Aorta (tissue), 5 donors: ENCODE measurements at places on chromosomes 5 and 9. TPM values are rescaled to one million over a fixed set of nuclear protein-coding genes. Genes with fewer than 3 reads are reported as not detected.

The TEX10 gene
- 10.6 TPM for total RNA-seq

DNA sequence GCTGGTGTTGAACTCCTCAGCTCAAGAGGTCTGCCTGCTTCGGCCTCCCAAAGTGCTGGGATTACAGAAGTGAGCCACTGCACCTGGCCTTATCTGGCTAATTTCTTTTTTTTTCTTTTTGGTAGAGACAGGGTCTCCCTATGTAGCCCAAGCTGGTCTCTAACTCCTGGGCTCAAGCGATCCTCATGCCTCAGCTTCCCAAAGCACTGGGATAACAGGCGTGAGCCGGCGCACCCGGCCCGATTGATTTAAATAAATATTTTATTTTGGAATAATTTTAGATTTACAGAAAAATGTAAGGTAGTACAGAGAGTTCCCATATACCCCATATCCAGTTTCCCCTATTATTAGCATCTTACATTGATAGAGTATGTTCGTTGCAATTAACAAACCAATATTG lies 155.0 kb upstream of the MVB12B start:
- no peaks in the 10 kb centered on the region for H3K27me3 ChIP-seq
- no peaks in the 10 kb centered on the region for H3K36me3 ChIP-seq
- DNase-seq: no peak
- H3K27ac ChIP-seq: no peak overlapping the region
- no peak overlapping the region for H3K4me3 ChIP-seq

The GRPEL2 gene
- 11.4 TPM for total RNA-seq

The CANX gene
- total RNA-seq: 514 TPM

DNA sequence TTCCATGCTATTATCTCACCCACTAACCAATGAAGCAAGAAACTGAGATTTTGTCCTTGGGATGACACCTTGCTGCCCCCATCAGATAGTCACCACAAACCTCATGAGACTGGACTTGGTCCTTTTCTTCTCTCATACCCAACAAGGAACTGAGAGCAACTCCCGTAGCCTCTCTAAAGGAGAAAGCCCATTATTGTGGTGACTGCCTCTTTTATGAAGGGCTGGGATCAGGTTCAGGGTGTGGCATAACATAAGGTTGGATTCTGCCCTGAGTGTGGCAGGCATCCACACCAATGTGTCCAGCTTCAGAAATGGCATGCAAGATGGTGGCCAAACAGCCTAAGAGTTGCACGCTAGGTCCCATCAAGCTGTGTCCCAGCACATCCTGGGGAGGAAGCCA lies 1.3 kb upstream of the ACTL7A start:
- H3K27me3 ChIP-seq: no peaks in the 10 kb centered on the region
- no peak overlapping the region for H3K4me3 ChIP-seq
- no peak for DNase-seq
- H3K27ac ChIP-seq: no peak overlapping the region
- H3K4me1 ChIP-seq: no peaks in the 10 kb centered on the region

The FBP2 gene
- not detected for total RNA-seq

- no peak for DNase-seq
- no peaks in the 10 kb centered on the region for H3K4me1 ChIP-seq
- no peak overlapping the region for H3K4me3 ChIP-seq
Measured at GRCh38 chr5:2697446-2698200, 53.9 kb downstream of the IRX2 start.
